ENCODE measurements at places on chromosomes 7 and 10.
A peak's percentile ranks its signal among the peaks of the same experiment; 100 is the strongest.

DNA sequence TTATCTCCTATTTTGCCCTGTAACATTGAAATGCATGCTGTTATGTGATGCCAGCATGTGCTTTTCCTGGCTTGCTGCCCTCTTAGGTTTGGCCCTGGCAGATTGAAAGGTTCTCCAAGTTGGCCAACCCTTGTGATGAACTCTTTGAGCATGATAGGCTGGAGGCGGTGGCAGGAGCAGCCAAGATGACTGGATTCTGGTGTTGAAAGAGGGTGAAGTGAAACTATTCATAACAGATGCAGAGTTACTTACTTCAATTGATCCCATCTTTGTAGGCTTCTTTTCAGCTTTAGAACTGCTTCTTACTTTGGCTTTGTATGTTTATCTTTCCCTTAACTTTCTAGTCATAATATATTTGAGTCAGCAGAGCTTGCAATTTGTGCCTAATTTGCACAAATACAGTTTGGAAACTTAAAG is 57.6 kb downstream of the BICC1 start:
- DNase-seq, result no peak

DNA sequence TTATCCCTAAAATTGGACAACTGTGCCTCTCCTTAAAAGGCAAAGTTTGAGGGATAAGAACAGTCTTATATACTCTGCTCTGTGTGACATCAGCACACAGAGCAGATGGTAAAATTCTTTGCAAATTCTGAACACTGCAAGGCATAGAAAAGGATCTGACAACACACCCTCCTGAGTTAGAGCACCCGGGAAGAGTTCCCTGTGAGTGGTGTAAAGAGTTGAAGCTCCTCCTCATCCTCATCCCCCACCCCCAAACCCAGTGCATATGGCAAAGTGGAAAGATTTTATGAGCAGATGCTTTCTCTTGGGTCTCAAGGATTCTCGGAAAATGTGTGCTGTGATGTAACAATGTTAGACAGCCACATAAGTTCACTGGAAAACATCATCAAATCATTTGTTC is 40.0 kb upstream of the DGKI start:
- DNase-seq, result no peak

GRCh38 chr10:126331101-126331500 is 57.2 kb downstream of the ADAM12 start:
- peak; percentile 48 for DNase-seq

GRCh38 chr7:1985042-1985441 is 247.7 kb downstream of the MAD1L1 start:
- DNase-seq, result no peak

DNA sequence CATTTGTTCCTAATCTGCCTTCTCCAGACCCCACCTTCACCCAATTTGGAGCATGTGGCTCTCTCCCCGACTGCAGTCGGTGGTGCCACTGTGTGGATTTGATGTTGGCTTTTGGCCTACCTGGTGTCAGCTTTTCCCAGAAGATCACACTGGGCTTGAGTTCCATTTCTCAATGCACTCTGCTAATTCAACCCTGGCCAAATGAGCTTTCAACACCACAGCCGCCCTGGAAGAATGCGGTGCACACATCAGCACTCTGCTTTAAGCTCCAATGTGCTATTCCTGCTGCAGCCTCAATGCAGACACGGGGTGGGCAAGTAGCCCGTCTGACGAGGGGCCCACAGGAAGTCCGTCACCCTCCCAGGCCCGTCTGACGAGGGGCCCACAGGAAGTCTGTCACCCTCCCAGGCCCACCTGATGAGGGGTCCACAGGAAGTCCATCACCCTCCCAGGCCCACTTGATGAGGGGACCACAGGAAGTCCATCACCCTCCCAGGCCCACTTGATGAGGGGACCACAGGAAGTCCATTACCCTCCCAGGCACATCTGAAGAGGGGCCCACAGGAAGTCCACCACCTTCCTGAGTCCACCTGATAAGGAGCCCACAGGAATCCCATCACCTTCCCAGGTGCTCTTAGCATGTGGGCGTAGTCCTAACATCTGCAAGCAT is 64.4 kb downstream of the ASB13 start:
- no peak for DNase-seq

GRCh38 chr7:100649826-100650565 is 6.3 kb downstream of the ACTL6B start:
- DNase-seq, result no peak

GRCh38 chr7:12957487-12957886 is 270.1 kb downstream of the ARL4A start:
- no peak for DNase-seq

DNA sequence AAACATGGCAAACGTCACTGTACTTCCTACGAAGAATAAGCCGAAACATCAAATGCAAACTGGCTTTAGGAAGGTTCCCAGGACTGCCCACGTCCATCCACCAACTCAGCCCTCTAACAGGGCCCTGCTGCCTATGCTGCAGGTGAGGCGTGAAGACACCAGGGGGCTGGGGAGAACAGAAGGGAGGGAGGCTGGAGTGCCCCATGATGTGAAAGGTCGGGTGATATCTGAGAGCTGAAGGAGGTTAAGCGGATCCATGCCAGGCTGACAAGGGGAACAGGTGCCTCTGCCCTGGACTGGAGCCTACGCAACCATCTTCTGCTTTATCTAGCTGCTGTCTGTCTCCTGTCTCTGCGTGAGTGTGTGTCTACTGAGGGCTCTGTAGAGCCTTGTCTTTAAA is 40.2 kb upstream of the ATP6V0A4 start:
- DNase-seq, result no peak

DNA sequence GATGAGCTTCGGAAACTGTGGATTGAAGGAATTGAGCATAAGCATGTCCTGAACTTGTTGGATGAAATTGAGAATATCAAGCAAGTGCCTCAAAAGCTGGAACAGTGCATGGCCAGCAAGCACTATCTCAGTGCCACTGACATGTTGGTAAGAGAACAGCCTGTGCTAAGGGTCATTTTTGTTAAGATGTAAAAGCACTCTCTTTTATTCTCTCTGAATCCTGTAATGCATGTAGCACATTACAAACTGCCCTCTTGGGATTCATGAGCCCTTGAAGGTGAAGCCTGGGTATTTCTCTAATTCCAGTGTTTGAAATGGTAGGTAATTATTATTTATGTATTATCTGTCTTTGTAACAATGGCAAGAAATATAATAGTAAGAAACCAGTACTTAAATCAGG is 36.1 kb downstream of the EXOC4 start:
- DNase-seq, result no peak

DNA sequence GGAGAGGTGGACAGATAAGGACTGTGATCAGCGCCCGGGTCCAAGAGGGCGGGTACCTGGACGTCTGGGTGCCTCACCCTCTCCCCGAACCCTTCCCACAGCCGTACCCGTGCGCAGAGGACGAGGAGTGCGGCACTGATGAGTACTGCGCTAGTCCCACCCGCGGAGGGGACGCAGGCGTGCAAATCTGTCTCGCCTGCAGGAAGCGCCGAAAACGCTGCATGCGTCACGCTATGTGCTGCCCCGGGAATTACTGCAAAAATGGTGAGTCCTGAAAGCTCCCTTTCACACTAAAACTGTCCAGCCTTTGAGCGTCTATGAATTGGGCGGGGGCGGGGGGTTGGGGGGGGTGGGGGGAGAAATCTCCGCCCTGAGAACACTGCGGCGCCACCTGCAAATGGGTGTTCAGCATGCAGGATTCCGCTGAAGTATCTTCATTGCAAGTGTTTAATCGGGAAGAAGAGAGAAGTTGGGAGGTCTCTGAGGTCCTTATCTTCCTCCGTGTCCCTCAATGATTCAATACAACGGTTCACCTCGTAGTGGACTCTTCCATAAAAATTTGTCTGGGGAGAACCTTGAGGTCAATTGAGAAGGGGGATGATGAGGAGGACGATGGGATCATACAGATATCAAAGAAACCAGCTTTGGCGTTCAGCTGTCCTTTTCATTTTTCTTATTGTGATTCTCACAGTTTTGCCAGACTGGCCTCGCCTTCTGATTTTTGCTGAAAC is 906 bp downstream of the DKK1 start:
- peak; percentile 42 for DNase-seq
